Bronchial epithelial cell (primary cell): ENCODE measurements at places on chromosomes 5 and 9. TPM values are rescaled to one million over a fixed set of nuclear protein-coding genes. Genes with fewer than 3 reads are reported as not detected.

PFN3 gene
- not detected in 2 replicates for total RNA-seq

ARID3C gene
- total RNA-seq = 0.26 TPM in 1 of 2 replicates, not detected in the other

NME5 gene
- 0.53 and 0.64 TPM in 2 replicates for total RNA-seq

LCN1 gene
- total RNA-seq = not detected in 2 replicates

NEUROG1 gene
- total RNA-seq = not detected in 2 replicates

PRRX2 gene
- 0.13 TPM in 1 of 2 replicates, not detected in the other for total RNA-seq

TMEM267 gene
- 12.4 and 30.6 TPM in 2 replicates for total RNA-seq

TMOD1 gene
- not detected in 2 replicates for total RNA-seq

EIF4EBP3 gene
- 2.6 and 3.2 TPM in 2 replicates for total RNA-seq

DNA sequence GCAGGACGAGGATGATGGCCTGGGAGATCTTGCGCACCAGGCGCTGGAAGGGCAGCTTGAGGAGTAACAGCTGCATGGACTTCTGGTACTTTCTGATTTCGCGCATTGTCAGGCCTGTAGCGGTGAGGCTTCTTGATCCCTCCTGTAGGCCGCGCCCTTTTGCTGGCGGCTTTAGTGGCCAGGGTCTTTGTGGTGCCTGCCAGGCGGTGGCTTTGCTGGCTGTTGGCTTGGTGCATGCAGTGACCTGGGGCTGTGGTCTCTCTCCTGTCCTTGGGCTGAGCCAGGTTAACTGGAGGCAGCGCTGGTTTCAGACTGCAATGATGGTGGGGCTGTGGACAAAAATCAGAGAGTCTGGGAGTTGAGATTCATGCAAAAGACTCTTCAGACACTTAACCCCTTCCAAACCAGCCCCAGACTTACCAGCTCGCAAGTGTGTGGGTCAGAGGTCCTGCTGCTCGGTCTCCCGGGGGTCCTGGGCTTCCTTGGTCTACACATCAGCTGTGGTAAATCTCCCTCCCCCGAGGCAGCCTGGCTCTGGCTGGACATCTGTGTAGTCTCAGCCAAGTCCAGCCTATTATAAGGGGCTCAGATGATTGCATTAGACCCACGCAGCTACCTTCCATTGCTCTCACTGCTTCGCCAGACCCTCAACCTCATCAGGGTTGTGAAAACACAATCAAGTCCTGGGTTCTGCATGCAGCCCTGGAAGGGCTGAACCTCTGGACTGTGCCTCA lies 4.8 kb downstream of the TAF11L12 start:
- no peak for DNase-seq

DNA sequence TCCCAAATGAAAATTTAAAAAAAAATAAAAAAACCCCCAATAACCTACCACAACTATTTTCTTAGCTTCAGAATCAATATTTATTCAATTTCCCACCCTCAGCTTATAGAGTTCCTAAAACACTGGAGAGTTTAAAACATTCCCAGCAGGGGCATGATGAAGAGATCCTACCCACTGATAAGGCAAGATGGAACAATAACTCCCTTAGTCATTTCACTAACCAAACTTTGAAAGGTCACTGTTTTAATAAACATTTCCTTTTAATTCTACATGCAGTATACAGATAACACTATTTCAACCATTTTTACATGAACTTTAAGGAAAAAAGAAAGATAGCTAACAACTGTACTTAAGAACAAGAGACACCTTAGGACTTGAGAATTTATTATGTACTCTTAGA lies 34.9 kb upstream of the ACOT12 start:
- DNase-seq = peak; percentile 36

- no peak for DNase-seq
Measured at GRCh38 chr5:40332970-40333369, 346.7 kb upstream of the PTGER4 start.

GRCh38 chr5:10036136-10036815 lies 213.4 kb downstream of the ATPSCKMT start:
- DNase-seq = peak; percentile 77

- no peak for DNase-seq
Measured at GRCh38 chr9:127905004-127905728, 5.8 kb upstream of the ST6GALNAC6 start.

DNA sequence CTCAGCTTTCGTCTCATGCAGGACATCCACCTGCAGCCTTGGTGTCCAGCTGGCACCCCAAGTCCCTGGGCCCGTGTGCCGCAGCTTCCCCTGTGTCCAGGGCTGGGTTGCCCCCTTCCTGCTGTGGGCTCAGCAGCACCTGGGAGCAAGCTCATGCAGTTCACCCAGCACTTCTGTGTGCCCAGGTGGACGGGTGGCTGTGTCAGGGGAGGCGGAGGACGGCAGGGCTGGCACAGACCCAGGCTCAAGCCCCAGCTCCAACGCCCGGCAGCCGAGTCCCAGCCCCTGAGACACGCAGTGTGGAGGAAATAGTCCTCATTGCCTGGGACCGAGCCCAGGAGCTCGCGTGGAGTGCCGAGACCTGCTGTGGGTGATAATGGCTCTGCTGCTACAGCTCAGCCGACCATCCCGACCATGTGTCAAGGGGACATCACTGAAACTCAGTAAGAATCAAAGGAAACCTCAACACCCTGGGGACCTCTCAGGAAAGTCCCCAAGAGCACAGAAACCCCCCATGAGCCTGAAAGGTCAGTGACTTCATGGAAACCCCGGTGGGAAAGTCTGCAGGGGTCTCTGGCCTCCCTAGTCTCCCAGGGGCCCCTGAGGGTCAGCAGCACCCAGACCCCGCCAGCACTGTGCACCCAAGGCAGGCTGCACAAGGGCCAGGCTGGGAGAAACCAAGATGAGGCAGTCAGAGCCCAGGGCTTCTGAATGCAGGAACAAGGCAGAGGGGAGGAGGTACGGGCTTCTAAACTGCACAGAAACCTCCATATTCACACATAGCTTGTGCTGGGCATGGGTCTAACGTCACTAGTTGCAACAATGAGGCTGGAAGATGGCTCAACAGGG lies 38.8 kb downstream of the LPCAT1 start:
- DNase-seq = no peak

DNA sequence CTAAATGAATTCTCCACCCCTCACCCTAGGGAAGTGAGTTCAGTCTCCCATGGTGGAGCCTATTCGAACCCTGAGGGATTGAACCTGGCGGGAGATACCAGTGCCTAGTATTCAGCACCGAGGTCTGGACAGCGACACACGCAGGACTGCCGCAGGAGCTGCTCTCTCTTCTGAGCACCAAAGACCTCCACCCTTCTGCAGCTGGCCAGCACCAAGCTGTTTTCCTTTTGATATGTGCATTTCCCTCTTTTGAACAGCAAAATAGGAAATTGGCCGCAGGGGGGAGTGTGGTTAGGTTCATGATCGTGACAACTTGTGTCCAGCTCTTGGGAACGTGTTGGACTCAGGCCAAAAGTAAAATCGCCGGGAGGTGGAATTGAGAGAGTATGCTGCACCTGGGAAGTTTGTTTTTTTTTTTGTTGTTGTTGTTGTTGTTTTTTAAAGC lies 1.2 kb upstream of the PCSK1 start:
- peak; percentile 40 for DNase-seq

DNA sequence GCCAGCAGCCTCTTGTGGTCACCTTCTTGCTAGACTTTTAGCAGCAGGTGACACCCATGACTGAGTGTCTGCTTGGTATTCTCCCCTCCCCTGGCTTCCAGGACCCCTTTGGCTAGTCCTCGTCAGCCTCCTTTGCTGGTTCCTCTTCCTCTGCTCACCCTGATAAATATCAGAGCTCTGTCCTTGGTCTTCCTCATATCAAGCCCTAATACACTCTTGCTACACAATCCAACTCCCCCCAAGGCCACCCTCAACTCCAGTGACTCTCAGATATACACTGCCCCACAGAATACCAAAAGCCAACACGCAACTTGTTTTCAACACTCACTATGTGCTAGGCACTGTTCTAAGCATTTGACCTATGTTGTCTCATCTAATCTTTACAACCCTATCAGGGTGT lies 30.3 kb upstream of the LCP2 start:
- no peak for DNase-seq

DNA sequence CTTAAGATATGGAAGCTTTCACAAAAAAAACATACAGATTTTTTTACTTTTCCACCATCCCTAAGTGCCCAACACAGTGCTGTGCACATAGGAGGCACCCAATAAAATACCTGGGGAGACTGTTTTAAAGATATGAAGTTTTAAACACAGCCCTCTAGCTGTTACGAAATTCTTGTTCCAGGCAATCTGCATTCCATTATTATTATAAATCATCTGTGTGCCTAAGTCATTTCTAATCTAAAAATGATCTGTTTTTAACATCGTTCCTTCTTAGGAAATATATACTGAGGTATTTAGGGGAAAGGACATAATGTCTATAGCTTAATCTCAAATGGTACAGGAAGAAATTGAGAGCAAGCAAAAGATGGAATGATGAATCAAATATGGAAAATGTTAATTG lies 32.7 kb upstream of the ISCA1 start:
- DNase-seq = no peak

GRCh38 chr5:39093352-39093751 lies 19.2 kb upstream of the RICTOR start:
- peak; percentile 80 for DNase-seq

DNA sequence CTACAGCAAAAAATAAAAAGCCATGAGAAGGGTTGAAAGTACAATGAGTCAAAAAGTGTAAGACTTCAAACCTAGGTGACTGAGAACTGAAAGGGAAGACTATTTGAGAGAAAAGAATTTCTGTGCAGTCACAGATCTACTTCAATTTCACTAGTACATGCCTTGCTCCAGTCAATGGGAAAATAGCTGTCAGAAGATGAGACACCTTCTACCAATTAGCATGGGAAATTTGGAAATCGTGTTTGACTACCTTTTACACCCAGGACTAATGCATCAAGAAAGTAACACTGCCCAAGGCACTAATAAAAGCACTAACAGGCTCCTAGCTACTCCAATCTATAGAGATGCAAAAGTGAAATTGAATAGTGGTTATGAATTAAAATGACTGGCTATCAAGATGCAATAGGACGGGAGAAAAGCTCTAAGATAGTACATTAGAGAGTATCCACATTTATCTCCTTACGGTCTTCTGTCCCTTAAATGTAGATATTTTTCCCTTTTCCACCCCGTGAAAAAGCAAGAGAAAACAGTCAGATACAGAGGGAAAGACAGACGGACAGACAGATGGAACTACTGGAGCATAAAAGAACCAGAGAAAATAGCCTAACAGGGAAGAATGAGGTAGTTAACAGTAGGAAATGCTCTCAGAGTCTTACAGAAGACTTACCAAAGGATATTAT lies 15.2 kb downstream of the ERP44 start:
- no peak for DNase-seq

DNA sequence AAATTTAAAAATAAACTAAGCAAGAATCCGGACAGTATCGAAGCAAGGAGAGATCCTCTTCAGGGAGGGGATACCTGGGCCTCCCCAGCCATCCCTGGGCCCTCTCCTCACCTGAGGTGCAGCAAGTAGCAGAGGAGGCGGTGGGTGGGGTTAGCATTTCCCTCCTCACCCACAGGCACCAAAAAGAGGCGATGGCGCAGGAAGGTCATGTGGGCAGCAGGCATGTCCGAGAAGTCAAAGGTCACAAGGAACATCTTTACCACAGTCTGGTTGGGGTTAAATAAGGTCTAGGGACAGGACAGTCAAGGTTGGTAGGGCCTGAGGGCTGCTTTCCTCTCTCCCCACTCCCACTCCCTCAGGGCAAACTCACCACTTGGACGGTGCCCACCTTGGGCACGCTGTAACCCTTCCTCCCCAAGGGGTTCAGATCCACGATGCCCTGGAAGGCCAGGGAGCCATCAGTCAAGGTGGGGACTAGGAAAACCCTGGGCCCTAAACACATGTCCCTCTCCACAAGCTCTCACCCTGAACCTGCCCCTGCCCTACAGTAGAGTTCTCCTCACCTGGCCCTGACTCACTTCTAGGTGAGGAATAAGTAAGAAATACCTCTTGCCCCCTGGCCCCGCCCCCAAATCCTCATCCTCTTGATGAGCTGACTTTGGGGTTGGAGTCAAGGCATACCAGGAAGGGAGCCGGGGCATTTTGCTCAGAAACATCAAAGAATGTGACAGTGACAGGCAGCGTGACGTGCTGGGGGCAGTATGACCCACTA lies 2.8 kb upstream of the STOML2 start:
- no peak for DNase-seq

GRCh38 chr5:154740957-154741356 lies 14.2 kb upstream of the LARP1 start:
- no peak for DNase-seq

DNA sequence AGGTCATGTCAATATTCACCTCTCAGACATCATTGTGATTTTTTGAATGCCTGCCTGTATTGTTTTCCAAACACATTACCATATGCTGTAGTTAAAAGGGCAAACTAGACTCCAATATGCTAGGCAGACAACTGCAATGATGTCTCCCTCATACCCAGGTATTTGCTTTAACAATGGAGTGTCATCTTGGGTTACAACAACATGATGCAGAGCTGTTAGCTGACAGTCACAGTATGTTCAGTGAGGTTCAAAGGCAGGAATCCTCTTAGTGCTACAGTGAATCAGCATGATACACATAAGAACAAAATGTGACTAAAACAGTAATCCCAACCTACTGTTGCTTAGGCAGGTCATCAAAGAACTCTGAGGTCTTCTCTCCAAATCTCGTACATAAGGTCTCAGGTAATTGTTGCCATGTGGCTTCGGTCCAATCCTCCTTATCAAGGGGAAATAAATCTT lies 24.0 kb downstream of the OR1J1 start:
- DNase-seq = peak; percentile 41

- DNase-seq = no peak
Measured at GRCh38 chr9:98966676-98967075, 23.0 kb downstream of the COL15A1 start.

GRCh38 chr9:101486693-101487442 lies 46.8 kb upstream of the RNF20 start:
- DNase-seq = peak; percentile 59

- DNase-seq = peak; percentile 65
Measured at GRCh38 chr5:181188700-181189362, 16.2 kb downstream of the TRIM7 start.

DNA sequence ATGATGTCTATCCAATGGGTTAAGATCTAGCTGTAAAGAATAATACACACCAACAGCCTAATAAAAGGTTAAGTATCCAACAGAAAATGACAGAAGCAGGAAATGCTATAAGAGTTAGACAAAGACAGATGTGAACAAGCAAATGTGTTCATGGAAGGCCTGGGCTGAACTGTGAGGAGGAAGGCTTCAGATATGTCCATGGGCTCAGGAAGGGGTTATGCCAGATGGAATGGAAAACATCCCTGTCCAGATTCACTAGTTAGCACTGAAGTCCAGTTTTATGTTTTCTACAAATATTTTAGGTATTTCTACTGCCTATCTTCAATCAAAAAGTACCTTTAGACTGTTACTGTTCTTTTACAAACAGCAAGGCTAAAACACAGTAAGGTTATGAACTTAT lies 27.1 kb downstream of the ERAP1 start:
- DNase-seq = peak; percentile 35

- DNase-seq = peak; percentile 60
Measured at GRCh38 chr5:137575847-137576246, 76.7 kb upstream of the SPOCK1 start.

- DNase-seq = peak; percentile 86
Measured at GRCh38 chr5:66807743-66808142, 211.6 kb downstream of the MAST4 start.

DNA sequence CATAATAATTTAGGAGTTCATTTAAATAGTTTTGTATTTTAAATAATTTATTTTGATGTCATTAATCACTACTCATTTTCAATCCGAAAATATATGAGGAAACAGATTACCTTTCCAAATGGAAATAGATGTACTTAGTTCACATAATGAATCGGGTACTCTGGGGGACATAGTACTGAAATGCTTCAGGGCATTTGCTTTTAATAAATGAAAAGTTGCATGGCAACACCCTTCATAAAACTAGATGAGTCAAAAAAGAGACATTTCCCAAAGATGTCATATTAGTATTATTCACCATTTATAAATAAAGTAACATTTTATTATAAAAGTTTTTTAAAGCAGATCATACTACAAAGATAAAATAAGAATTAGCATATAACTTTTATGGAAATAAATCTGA lies 177.8 kb downstream of the MCTP1 start:
- DNase-seq = no peak
